Left cardiac atrium (tissue), 4 donors: ENCODE measurements at places on chromosomes 4 and X. TPM values are rescaled to one million over a fixed set of nuclear protein-coding genes. Genes with fewer than 3 reads are reported as not detected.

DNA sequence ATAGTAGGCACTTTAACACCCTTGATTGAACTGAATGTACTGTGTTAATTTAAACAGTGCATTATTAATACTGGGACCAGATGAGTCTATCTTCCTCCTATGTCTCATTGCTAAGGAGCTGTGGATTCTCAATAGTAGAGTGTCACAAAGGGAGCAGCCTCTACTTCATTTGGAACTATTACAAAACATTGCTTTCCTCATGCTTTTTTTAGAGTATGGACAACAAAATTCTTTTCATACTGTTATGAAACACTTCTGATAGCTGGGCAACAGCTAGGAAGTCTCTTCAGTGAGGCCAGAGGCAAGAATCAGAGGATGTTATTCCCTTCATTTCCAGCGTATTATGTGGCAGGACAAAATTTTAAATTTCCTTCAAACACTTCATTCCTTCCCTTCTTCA is 160.8 kb downstream of the FBXO8 start:
- DNase-seq = no peak

GRCh38 chr4:33941854-33942253 is 2302.5 kb downstream of the ARAP2 start:
- no peak for DNase-seq

GRCh38 chr4:151681085-151681484 is 79.7 kb downstream of the GATB start:
- DNase-seq = no peak

DNA sequence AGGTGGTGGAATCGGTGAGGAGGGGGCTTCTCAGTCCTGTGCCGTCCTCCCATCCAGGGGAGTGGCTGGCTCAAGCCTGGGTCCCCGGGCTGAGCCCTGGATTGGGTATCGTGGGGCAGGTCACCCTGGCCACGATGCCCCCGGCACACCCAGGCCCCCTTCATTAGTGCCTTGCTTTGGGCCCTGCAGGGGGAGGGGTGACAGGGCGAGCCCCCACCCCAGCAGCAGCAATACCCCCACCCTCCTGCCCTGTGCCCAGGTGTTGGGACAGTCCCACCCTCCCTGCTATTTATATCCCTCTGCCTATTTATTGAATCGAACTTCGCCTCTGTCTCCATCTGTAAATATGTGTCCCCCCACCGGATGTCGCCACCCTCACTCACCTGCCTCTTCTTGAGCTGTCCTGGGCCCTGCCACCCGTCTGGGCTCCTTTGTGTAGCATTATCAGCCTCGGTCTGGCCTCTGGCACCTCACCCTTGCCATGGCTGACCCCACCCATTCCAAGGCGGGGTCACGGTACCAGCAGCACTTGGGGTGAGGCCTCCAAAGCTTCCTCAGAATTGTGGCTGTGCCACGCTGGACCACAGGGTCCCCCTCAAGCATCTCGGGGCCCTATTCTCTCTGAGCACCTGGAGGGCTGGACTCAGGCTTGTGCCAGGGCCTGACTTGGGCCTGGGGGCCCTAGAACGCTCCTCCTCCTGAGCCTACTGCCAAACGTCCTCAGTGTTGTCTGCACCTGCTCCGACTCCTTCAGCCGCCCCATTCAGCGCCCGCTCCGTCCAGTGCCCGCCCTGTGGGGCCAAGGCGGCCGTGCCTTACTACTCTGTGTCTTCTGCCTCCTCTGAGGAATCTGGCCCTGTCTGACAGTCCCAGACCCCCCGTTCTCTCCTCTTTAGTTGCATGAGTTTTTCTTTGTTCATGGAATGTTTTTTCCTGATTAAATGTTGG is 6.1 kb downstream of the LAGE3 start:
- DNase-seq = no peak

DNA sequence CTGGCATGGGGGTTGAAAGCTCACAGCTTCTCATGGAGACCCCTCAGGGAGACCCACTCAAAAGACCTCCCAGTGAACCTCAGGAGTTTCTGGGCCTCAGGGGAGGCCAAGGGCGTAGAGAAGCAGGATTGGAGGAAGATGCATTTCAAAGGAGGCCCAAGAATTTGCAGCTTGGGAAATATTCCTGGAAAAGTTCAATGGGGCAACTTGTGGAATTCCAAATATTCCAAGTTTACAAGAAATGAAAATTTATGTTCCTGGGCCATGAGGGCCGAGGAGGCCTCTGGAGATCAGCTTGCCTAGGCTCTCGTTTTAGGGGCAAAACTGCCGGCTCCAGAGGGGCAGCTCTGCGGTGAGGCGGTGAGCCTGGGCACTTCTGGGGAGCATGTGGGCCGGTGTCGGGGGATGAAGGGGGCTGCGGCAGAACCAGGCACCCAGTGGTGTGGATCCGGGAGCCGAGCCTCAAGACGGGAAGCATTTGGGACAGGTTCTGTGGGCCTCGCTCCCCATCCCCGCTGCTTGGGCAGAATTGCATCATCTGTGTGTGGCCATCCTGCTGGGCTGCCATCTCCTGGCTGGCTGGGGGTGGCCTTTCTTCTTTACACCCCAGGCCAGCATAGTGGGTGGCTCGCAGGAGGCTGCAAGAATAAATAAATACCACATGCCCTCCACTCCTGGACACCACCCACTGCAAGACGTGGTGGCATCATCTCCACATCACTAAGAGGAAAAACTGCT is 54.6 kb upstream of the GPR78 start:
- DNase-seq = no peak

DNA sequence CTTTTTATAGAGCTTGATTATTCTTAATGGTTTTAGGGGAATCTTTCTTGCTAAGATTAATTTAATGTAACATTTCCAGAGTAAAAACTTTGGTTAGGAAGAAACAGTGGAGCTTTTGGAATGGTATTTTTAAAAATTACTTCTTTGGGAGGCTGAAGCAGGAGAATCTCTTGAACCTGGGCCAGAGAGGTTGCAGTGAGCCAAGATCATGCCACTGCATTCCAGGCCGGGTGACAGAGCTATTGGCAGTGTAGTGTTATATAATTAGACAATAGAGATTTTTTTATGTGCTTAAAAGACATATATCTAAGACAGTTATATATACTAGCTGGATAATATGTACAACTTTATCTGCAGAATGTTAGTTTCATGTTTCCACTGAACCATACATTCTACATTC is 585.6 kb downstream of the ADGRL3 start:
- no peak for DNase-seq

GRCh38 chr4:122621016-122621507 is at the start of gene IL21:
TSS of gene IL21 (minus strand) at chr4:122621066. CDS start at chr4:122621011, 55 bp downstream.
- no peak for DNase-seq

DNA sequence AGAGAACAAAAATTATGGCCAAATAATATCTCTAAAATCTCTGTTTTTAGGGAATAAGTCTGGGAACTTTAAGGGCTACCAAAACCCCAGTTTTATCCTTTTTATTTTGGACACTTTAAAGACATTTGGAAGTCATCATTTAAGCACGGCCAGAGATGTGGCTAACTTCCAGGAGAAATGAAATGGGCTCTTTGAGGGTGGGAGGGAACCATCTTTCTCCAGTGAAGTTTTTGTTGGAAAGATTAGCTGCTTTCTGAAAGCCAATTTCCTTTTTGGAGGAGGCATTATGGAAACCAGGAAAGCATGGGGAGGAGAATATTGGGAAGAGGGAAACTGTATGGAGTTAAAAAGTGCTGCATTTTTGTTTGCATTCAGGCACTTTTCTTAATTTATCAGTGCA is 4.8 kb downstream of the VSIG1 start:
- no peak for DNase-seq

DNA sequence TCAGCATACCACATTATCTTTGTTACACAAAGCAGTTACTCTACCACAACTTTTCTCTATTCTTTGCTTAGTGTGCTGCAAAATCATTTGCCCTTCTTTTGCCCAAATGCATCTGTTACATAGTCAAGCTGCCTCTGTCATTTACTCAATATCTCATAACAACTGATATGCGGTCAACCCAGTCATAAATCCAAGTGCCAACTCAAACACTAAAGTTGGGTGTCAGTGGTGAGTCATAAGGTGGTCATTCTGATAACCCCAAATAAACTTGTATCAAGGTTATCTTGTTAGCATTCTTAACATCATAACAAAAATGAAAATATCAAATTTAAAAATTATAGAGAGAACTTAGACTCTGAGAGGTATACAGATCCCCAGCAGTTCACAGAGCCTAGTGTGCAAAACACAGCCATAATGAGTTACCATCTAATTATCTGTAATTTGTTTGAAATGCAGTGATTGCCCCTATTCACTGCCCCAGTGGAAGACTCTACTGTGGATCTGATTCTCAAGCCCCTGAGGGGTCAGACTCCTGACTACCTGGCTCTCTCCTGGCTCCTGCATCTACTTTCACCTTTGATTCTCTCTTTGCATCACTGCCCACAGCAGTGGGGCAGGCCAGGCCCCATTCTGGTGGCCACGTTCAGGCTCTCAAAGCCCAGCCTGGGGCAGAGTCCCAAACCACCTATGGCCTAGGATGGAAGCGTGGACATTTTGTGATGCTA is 29.2 kb downstream of the TBC1D9 start:
- no peak for DNase-seq

- DNase-seq = no peak
Measured at GRCh38 chrX:134461437-134461836, 1.5 kb downstream of the HPRT1 start.

DNA sequence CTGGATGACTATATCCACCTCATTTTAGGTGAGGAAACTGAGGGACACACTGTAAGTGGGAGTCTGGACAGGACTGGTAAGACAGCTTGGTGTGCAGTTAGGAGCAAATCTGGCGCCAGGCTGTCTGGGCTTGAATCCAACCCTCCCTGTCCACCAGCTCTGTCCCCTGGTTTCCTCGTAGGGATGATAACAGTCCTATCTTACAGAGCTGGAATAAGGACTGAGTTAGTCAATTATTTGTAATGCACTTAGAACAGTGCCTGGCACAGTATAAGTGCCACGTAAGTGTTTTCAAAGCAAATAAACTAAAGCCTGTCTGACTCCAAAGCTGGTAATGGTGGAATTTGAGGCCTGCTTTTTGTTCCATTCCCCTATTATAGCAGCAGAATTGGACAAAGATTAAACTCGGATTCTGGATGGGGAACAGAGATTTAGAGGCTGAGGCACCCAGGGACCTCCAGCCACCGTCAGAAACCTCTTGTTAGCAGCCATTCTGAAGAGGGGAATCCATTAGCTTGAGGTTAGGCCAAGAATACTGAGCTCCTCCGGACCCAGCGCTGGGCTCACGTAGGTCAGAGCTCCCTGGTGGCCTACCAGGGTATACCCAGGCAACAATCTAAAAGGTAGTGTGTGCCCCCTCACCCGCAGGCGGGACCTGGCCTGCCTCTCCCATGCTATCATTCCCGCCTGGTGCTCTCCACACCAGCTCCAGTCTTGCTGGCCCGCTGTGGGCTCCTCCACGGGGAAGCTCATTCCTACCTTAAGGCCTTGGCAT is 102.1 kb downstream of the UCHL1 start:
- DNase-seq = peak; percentile 70

DNA sequence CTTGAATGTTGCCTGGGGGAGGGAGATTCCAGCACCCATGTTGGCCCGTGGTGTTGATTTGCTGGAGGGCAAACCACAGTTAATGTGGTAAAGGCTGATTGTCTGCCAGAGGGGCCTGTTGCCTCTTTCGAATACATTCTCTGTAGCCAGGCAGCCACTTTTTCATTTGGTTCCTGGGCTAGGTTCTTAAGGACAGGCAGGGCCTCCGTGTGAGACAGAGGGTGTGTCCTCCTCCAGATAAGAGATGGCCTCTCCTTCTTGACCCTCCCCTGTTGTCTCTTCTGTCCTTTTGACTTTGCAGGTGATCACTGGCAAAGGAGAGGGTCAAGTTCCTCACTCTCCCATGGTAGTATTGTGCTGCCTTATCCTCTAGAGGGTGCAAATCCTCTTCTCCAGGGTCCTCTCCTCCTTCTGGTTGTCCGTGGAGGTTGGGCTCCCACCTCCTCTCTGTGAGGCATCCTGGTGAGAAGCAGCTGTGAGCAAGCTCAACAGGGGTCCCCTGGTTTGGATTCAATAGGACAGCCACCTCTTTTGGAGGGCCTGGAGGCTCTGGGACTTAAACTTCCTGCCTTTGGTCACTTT is 44.9 kb downstream of the ZNF182 start:
- no peak for DNase-seq

The DRP2 gene
- total RNA-seq = 0.12 TPM

The SNCA gene
- 12.7 TPM for total RNA-seq

The UCP1 gene
- 1.1 TPM for total RNA-seq

The NDST4 gene
- not detected for total RNA-seq

The FGF13 gene
- total RNA-seq = 4.3 TPM

The BDH2 gene
- 28.0 TPM for total RNA-seq

The CXXC4 gene
- total RNA-seq = 2.3 TPM

The CFAP299 gene
- total RNA-seq = not detected

The SYNPO2 gene
- 94.4 TPM for total RNA-seq
